Activated T-helper 9 cell treated with anti-CD3 and anti-CD28 coated beads, Interleukin-2, amount 50 U/mL, for 16 hours (primary cell): ENCODE measurements at places on chromosomes 2 and 18.

- no peak for DNase-seq
These were observed 70.1 kb downstream of the BCL11A start for GRCh38 chr2:60483401-60483800.

DNA sequence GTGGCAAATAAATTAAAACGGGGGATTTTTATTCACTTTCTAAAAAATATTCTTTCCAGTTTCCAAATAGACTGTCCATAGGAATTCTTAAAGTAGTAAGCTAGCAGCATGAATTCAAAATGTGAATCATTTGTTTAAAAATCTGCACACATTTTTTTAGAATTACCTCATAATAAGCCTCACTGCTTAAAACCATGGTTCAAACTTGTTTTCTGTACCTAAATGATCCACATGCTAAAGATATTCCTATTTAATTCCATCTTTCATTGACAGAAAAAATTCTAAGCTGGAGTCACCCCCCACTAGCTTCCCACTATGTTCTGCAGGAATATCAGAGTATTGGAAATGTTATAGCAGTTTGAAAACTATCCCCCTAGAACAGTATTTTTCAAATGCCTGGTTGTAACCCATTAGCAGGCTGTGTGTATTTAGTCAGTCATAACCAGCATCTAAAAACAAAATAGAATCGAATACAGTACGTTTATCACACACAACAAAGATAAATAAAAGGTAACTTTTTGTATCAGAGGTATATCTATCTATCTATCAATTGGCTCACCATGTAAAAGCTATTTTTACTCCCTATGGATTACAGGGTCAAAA lies 11.2 kb upstream of the IKZF2 start:
- DNase-seq = no peak

DNA sequence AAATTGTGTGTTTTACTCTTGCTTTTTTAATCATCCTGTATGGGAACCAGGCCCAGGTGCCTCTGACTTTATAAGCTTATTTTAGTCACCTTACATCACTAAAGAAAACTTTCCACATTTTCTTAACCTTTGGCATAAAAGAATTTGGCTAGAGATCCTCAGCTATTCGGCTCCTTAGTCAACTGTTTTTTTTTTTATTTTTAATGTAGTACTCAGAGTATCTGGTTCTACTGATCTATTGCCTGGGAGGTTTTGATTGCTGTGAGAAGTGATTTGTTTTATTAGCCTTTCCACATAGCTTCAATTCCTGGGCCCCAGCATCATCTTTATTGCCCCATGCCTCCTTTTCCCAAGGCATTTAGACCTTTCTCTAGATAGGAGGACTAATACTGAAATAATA lies 121.0 kb downstream of the MYO1B start:
- no peak for DNase-seq

- no peak for DNase-seq
These were observed 2.0 kb downstream of the NAGK start for GRCh38 chr2:71070294-71071093.

DNA sequence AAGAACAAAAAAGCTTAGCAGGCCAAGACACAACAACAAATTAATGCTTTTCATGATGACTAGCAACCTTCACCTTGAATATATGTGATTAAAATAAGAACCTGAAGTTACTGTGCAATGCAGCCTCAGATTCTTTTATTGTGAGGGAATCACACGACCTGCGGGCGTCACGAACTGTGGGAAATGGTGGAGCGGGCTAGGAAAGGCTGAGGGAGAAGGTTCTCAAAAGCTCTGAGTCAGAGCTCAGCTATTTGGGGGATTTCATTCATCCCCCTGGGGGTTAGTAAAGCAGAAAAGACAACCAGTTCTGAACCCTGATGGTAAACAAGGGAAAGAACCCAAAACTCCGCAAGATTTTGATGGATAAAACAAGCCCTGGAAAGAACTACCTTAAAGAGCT lies 89.3 kb upstream of the NCKAP5 start:
- DNase-seq = no peak

DNA sequence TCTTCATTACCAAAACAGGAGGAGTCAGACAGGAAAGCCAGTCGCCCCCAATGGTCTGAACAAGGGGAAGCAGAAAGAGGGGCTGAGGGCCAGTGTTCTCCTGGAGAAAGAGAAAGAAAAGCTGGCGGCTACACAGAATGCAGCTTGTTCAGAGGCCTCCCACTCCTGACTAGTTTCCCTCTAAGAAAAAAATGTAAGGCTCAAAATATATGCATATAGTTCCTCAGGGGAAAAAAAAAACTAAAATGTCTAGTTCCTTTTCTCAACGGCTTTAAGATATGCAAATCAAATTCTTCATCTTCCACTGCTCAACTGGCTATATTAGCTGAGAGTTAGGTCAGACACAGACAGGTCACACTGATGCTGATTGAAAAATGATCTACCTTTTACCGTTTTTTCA lies 18.6 kb downstream of the MBOAT2 start:
- no peak for DNase-seq

DNA sequence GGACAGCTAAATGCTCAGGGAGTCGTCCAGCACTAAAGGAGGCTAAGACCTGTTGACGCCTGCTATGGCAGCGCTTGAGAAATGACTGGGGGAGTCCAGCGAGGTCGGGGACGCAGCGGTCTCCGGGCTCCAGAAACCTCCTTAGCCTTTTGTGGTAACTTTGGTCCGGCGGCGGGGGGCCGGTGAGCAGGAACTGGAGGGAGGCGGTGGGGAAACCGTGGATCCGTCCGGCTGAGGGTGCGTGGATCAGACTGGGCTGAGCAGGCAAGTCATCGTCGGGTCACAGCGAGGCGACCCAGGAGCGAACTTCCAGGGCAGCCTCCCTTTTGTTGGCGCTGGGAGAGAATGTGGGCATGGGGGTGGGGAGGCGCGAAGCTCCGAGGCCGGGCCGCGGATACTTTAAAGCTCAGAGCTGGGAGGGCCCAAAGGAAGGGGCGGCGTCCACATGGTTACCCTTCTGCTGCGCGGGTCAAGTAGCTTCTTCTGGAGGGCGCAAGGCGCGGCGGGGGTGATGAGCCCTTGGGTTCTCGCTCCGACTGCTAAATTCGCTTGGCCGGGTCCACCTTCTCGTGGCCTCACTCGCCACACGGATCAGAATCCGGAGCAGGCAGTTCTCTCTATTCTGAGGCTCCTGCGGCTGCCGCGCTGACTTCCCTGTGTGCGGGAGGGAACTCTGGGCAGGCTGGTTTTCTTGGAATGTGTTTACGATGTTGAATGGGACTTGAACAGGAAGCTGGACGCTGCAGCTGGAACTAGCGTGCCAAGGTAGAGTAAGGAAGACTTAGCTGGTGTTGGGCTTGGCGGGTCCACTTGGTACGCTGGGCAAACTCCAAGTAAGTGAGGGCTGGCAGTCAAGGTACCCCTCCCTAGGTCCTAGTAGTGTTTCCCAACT lies 920 bp downstream of the GULP1 start:
- DNase-seq = no peak

DNA sequence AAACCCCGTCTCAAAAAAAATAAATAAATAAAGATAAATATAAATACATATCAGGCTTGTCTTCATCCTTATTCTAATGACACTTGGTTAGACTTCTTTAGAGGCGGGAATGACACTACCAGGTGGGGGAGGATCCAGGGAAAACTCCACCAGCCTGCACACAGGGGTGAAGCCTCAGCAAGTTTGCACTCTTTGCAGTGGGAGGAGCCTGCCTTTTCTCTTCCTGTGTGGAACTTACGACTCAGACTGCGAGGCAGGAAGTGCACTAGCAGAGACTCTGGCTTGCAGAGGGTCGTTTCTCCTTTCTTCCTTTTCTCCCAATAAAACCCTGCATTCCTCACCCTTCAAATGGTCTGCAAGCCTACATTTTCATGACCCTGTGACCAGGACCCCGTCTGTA lies 153.6 kb upstream of the CBLN2 start:
- no peak for DNase-seq

DNA sequence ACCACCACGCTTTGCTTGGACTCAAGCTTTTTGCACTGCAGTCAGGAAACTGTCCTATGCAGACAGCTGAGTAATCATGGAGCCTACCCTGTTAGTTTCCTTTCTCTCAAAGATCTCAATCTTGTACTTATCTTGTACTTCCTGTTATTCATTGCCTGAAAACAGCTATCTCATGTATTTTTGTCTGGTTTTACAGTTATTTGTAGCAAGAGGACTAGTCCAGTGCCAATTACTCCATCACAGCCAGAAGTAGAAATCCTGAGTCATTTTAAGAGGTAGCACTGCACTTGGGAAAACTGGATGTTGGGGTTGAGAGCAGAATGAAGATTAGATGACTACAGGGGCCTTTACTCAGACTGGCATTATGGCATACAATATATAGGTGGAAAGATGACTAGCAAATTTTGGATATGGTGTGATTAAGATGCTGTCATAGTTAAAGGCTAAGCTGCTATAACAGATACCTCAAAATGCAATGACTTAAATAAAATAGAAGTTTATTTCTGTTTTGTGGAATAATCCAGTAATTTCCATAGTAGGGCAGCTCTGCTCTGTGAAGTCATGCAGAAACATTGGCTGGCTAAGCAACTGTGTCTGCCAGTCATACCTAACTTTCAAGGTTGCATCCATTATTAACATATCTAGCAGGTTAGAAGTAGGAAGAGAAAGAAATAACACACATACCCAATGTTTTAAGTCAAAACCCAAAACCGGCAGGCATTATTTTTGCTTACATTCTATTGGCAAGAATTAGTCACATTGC lies 21.1 kb upstream of the CHMP3 start:
- DNase-seq = no peak

DNA sequence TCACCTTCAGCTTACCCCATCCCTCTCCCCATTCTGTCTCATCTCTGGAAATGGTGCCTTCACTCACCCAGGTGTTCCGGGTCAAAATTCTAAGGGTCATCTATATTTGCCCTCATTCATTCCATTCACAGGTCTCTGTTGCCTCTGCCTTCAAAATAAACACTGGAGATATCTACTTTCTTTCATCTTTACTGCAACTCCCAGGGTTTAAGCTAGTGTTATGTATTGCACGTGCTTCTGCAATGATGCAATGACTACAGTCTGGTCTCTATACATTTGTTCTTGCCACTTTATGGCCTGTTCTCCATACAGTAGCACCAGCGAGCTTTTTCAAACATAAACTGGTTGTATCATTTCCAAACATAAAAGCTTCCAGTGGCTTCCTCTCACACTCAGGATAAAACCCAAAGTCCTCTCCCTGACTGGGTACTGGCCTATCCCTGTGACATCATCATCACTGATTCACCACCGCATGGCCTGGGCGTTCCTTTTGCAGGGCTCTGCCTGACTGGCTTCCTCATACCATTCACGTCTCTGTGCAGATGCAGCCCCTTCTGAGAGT lies 14.3 kb downstream of the DSG2 start:
- DNase-seq = no peak

DNA sequence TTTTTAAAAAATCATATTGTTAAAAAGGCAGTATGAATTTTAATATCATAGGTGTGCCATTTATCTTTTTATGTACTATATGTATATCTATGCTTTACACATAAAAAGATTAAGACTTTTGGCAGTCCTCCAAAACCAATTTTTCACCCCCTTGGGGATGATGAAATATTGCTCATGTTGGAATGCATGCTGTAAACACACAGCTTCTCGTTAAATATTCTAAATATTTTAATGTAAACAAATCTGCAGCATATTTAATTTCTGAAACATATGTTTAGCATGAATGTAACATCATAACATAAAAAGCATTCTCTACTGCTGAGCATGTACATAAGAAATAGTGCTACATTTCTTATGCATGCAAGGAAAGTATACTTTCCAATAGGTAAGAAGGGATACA lies 484.3 kb upstream of the LRATD1 start:
- no peak for DNase-seq

GRCh38 chr2:37561615-37562569 lies 109.5 kb downstream of the CDC42EP3 start:
- DNase-seq = no peak

DNA sequence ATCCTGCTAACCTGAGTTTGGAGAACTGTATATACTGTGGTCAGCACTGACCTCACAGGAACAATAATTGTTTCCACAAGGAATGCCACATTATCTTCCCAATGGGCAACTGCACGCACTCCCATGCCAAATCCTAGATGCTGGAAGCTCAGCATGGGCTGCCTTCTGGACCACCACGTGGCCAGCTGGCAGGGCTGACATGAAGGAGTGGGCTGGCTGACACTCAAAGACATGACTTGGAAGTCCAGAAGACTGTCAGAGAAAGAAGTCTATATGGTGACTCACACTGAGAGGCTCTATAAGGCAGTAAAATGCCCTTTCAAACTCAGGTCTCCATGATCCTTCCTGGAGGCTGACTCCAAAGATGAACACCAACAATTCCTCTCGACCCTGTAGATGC lies 98.4 kb upstream of the RNF152 start:
- DNase-seq = no peak

- no peak for DNase-seq
These were observed 136.5 kb upstream of the SERPINE2 start for GRCh38 chr2:224175538-224175937.

DNA sequence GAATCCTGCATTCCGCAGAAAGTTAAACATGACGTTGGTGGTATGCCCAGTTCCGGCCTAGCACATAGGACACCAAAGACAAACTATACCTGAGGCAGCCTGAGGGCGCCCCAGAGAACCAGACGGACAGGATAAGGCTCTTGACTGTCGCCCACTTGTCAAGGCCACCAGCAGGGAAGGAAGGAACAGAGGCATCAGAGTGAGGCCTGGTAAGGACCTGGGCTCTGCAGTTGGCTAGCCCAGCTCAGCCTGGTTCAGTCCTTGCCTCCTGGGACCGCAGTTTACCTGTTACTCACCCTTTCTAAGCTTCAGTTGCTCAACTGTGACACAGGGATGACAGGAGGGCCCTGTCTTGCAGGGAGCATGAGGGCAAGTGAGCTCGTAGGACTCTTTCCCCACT lies 82.1 kb downstream of the ACTR2 start:
- DNase-seq = no peak

DNA sequence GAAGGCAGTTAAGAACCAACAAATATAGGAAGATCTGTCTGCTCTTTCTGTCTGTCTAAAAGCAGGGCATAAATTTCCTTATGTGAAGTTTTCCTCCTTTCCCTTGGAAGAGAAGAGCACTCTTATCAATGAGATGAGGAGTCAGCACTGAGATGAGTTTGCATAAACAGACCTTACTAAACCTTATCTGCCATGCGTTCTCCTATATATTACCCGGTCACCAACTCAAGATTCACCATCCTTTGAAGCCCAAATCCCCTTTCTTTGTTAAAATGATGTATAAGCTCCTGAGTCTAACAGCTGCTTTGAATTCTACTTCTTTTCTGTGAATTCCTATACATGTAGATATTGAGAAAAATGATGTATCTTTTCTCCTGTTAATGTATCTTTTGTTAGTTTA lies 65.5 kb upstream of the FHL2 start:
- no peak for DNase-seq

DNA sequence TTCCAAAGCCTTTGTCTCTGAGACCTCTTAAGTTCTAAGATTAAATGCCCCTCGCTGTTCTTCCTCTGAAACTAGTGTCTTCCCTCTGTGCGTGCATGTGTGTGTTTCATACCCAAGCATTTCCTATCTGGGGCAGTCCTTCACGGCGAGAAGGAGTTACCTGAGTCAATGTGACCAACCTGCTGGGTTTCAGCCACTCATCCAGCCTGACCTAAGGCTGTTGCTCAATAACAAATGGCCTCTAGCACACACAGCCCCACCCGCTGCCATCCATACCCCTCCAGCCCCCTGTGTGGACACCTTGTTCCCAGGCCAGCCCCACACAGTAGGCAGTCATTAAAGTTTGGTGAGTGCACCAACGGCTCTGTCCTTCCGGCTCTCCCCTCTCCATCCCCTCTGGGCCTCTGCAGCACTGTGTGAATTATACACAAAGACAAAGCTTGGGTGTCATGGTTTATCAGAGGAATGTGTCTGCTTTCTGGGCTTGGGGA lies 53.8 kb upstream of the FOSL2 start:
- DNase-seq = no peak

GRCh38 chr2:141062031-141062430 lies 1068.8 kb downstream of the LRP1B start:
- no peak for DNase-seq
